ENCODE measurements at places on chromosomes 12 and 14.

DNA sequence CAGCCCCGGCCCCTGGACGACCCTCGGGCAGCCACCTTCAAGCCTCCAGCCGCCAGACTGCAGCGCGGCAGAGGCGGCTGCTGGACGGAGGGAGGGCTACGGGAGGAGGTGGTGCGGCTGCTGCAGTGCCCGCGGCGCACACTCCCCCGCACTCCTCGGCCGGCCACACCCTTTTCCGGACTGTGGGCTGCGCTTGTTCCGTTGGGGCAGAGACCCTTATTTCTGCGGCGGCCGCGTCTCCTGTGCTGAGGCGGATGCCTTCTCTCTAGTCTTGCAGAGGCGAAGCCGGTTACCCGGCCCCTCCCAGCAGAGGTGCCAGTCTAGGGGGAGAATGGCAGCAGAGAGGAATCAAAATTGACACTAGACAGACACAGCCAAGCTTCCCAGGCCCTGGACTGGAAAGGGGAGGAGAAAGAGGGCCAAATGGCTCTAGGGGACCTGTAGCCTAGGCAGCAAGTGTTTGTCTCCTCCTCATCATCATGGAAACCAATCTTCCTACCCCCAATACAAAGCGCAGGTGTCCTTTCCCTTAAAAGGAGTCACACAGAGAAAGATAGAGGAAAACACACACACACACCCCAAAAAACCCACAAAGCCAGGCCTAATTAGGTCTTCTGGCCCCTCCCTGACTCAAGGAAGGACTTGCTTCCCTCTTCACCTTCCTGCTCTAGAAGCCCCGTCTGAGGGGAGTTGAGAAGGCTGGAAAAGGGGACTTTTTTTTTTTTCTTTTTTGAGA is 1.3 kb downstream of the ESYT1 start:
- DNase-seq = peak; percentile 38

DNA sequence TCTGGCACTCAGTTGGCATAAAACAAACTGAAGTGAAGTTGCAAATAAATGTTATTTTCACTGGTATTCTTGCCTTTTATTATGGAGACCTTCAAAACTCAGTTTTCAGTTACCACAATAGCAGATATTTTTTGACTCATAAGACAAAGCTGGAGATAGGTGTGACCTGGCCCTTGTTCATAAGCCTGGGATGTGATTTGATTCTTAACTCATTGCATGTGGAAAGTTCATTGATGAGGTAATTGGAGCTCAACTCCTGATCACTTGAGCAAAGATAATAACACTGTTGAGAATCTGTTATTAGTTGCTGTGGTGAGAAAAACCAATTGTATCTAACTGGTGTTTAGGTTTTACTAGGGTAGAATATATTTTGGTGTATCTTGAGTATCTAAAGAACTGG is 105.1 kb downstream of the AEBP2 start:
- no peak for DNase-seq

DNA sequence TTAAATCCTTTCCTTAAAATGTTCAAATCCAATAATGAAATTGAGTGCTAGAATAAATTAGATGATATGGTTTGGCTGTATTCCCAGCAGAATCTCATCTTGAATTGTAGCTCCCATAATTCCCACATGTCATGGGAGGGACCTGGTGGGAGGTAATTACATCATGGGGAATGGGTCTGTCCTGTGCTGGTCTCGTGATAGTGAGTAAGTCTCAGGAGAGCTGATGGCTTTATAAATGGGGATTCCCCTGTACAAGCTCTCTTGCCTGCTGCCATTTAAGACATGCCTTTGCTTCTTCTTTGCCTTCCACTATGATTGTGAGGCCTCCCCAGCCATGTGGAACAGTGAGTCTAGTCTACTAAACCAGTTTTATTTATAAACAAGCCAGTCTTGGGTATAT is 508.5 kb downstream of the ETNK1 start:
- no peak for DNase-seq

DNA sequence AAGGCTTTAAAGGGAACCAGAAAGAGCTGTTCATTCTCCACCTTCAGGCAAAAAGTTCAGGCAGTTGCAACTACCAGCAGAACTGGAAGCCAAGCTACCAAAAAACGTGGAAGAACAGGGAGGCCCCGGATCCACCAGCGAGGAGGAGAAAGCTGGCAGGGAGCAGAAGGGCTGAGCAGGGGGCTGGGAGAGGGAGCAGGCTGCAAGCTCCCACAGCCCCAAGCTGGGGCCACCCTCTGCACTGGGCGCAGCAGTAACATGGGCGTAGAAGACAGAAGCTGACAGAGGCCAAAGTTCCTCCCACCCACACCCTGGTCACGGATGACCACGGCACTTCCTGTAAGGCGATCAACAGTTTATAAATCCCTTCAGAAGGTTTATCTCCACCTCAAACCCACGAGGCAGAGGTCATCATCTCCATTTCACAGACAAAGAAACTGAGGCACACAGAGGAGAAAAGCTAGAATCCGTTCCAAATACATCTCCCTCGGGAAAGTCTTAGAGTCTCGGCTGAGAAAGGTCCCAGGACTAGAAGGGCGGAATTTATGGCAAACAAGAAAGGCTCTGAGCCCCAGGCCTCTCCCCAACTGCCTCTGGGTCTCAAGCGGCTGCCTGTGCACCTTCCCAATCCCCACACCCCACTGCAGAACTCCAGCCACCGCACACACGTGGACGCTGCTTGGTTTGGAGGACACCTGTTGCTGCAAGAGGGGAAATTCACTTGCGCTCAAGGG is 1.8 kb downstream of the CCDC85C start:
- no peak for DNase-seq

DNA sequence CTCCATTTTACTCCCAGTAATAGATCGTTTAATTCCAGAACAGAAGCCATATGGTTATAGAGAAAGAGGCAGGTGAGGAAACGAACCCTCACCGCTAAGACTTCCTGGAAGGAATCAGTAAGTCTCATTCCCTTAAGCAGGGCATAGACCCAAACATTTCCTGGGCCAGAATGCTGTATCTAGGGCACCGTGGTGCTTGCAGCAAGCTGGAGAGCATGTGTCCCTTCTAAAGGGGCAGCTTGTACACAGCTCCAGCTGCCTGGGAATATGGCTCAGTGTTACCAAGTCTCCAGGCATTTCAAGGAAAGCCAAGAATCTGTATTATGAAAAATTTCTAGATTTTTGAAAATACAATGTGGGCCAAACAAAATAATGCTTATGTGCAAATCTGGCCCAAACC is 73.4 kb downstream of the PPM1H start:
- no peak for DNase-seq

- DNase-seq = no peak
Observed at GRCh38 chr14:70735043-70735442, 74.3 kb downstream of the MAP3K9 start.

DNA sequence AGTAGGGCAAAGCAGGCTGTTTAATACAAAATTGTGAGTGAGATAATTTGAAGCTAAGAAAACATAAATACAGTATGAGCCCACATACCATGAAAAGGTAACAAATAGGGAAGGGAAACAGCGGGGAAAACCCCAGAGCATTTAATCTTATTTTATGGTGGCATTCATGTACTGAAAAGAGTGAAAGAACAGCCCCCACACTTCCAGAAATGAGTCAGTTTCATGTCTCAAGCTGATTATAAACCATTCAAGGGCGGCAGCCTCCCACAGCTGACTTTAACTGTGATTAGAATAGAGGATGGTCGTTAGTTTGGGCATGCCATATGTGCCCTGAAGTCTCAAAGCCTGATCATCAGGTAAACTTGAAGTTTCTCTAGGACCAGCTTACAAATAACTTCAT is 64.5 kb downstream of the FOXG1 start:
- no peak for DNase-seq

DNA sequence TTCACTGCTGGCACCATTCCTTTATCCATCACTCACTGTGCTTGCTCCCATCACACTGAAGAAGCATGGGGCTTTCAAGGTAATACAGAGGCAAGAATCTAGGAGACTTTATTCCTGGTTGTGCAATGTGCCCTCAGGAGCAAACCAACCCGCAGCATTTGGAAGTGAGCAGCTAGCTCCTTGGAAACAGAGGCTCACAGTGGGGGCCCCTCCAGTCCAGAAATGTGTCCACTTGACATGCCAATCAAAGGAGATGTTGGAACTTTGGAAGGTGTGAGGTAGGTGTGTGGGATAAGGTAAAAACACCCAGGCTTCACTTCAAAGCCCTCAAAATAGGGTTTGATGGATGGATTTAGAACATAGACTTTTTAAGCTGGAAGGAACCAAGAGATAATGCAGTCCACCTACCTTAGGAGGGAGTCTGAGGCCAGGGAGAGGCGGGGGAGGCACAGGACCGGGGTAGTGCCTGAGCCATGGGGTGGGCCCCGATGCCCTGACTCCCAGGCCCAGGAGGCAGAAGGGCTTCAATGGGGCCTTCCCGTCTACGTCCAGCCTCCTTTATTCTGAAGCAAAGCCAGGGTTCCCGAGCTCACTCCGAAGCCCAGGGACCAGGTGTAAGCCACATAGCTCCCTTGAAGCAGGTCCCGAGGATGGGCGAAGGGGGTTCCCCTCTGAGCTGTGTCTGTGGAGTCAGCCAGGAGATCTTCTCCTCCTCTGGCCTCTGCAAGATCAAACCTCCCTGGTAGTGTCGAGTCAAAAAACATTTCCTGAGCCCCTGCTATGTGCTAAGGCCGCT is 17.6 kb upstream of the BCL11B start:
- no peak for DNase-seq

DNA sequence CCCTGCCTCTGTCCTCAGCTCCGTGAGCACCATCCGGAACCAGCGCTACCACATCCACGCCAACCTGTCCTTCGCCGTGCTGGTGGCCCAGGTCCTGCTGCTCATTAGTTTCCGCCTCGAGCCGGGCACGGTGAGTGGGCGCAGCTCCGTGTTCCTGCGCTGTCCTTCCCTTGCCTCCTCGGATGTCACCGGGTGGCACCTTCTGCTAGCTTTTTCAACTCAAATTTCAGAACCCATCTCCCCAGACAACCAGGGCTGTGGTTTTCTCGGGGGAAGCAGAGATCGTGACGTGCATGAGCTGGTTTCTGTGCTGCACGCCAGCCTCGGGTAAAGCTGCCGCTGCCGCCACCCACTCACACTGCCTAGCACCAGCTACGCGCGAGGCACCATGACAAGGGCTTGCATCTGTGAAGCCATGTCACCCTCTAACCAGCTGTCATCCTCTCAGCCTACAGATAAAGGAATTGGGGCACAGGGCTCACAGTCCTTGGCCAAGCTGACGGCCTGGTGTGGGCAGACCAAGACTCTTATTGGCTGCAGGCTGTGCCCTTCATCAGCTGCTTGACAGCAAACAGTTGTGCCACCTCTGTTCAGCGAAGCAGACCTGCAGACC is 152.1 kb downstream of the ADGRD1 start:
- peak; percentile 22 for DNase-seq

DNA sequence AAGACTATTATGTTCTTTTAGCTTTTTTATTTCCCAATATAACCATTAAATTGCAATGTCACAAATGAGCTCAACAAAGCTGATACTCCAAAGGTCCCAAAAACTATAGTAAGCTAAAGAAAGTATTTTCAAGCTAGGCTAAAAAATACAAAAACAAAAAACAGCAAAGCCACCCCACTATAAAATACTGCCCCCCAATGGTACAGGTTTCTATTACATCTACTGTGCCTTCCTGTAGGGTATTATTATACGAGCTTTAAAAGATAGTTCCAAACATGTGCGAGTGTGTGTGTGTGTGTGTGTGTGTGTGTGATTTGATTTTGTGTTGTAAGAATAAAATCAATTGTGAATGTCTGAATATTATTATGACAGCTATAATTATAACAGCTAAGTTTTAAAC is 1.1 kb downstream of the IFNG start:
- no peak for DNase-seq

DNA sequence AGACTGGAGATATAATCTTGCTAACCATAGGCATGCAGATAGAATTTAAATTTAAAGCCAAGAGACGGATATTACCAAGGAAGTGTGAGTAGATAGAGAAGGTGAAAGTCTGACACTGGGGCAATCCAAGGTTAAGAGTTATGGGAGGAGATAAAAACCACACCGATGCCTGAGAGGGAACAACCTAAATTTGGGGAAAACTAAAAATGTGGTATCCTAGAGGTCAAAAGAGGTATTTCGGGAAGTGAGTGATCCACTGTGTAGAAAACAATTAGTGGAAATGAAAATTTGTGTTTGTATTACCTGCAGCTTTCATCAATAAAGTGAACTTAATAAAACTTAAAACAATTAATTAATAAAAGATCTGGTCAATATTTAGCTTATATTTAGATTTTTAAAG is 269.0 kb upstream of the RPL10L start:
- DNase-seq = no peak

GRCh38 chr14:93044121-93044520 is 71.6 kb downstream of the ITPK1 start:
- no peak for DNase-seq

GRCh38 chr14:72753044-72753710 is 140.7 kb downstream of the DPF3 start:
- no peak for DNase-seq

- no peak for DNase-seq
Observed at GRCh38 chr12:123767613-123768012, 5.5 kb downstream of the DNAH10 start.

- no peak for DNase-seq
Observed at GRCh38 chr14:75422169-75422568, 5.7 kb upstream of the JDP2 start.

DNA sequence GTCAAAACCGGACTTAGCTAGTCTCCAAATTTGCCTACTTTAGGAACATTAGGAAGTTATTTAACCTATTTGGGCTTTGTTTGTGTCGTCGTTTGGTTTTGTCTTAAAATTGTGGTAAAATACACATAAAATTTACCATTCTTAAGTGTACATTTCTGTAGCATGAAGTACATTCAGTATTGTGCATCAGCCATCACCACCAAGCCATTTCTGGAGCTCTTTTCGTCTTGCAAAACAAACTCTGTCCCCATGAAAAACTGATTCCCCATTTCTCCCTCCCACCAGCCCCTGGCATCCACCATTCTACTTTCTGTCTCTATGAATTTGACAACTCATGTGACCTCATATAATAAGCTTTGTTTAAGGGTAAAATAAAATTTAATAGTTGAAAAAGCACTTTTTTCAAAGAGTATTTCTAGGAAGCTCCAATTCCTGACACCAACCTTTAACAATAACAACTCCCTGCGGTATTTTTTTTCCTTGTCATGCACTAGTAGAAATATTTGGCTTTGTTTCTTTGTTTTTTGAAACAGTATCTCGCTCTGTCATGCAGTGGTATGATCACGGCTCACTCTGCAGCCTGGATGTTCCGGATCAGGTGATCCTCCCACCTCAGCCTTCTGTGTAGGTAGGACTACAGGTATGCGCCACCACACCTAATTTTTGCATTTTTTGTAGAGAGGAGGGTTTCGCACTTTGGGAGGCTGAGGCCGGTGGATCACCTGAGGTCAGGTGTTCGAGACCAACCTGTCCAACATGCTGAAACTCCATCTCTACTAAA is 3.6 kb upstream of the UBC start:
- DNase-seq = no peak

DNA sequence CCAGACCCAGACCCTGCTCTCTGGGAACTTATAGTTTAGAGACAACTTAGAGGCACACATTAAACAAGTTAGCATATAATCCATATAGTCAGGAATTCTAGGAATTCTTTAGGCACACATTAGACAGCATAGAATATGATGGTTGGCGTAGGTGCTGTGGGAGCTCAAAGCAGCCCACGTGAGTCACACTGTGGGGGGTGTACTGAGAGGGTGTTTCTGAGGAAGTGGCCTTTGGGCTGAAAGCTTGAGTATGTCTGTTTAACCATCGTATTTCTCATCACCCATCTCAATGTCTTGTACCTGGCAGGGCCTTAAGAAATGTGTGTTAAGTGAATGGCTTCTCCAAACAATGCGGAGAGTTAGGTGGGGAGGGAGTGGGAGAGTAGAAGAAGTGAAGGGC is 67.2 kb downstream of the TMEM30B start:
- no peak for DNase-seq

- DNase-seq = no peak
Observed at GRCh38 chr14:21343035-21343794, 40.6 kb downstream of the SUPT16H start.

GRCh38 chr14:59343585-59343984 is 121.6 kb downstream of the GPR135 start:
- DNase-seq = no peak
